ENCODE measurements at places on chromosomes 7 and 10.
A peak's percentile ranks its signal among the peaks of the same experiment; 100 is the strongest.

DNA sequence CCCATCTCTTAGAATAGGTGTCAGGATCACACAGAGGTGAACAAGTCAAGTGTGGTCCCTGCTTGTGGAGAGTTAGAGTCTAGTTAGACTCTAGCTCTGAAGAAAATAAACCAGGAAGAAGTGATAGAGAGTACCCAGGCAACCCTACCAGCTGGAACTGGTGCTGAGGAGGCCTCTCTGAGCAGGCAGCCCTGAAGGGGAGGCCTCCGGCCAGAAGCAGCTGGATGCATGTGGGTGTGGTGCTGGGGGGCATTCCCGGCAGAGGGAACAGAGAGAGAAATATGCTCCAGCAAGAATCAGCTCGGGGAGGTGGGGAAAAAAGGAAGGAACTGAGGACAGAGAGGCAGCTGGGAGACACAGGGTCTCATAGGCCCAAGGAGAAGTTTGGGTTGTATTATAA, 68.6 kb downstream of the APBB1IP start:
- no peak for DNase-seq

DNA sequence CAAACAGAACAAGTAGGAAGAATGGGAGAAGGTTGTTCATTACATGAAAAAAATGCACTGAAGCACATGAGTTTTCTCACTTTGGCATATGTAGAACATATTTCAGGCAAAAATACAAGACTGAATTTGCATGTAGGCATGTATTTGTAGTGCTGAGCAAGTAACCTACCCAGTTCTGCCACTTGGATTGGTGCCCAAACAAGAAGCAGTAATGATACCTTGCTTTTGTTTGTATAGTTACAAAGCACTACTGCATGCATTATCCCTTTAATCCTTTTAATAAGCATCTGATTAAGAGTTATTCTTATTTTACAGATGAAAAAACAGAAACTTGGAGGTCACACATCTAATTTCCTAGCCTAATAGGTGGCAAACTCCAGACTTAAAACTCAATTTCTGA, 23.1 kb upstream of the CTTNBP2 start:
- no peak for DNase-seq

GRCh38 chr7:117767951-117768350, 105.3 kb downstream of the CTTNBP2 start:
- no peak for DNase-seq

- DNase-seq, result no peak
Measured at GRCh38 chr7:112573302-112574039, 92.7 kb downstream of the LSMEM1 start.

GRCh38 chr7:158228986-158229385, 358.6 kb downstream of the PTPRN2 start:
- no peak for DNase-seq

GRCh38 chr10:21020545-21020944, 123.4 kb upstream of the NEBL start:
- DNase-seq, result no peak

GRCh38 chr7:47149208-47149839, 432.6 kb downstream of the TNS3 start:
- DNase-seq, result no peak

GRCh38 chr10:49138361-49138891, 4.6 kb upstream of the FAM170B start:
- no peak for DNase-seq

GRCh38 chr7:81430761-81431160, 339.1 kb downstream of the HGF start:
- no peak for DNase-seq

DNA sequence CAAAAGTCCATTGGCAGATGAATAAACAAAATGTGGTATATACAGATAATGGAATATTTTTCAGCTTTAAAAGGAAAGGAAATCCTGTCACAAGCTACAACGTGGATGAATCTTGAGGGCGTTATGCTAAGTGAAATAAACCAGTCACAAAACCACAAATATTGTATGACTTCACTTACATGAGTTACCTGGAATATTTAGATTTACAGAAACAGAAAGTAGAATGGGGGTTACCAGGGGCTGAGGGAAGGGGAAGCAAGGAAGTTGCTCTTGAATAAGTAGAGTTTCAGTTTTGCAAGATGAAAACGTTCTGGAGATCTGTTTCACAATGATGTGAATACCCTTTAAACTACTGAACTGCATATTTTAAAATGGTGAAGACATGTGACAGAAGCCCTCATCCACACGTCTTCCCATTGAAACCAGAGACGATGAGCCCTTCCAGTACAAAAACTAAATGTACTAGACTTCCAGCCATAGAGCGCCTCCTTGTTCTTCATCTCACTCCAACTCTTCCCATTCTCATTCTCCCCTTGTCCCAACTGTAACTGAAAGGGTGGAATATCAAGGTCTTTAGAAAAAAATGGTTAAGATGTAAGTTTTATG, 62.4 kb downstream of the MICU1 start:
- no peak for DNase-seq

DNA sequence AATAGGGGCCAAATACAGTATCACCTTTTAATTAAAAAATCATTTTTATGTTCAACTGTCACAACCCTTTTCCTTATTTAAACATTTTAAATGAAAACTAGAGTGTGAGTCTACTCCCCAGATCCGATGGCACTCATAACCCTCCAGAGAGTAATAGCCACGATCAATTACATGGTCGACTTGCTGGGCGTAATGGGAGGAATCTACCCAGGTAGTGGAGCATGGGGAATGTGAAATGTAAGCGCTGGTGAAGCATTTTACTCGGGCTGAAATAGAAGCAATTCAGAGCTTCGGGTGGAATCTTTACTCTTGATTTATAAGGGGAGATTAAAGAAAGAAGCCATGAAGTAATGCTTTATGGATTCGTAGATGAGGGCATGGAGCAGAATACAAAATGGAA, 321.9 kb downstream of the ACTR3B start:
- no peak for DNase-seq

GRCh38 chr7:100444311-100445278, 8.3 kb upstream of the PPP1R35 start:
- no peak for DNase-seq

DNA sequence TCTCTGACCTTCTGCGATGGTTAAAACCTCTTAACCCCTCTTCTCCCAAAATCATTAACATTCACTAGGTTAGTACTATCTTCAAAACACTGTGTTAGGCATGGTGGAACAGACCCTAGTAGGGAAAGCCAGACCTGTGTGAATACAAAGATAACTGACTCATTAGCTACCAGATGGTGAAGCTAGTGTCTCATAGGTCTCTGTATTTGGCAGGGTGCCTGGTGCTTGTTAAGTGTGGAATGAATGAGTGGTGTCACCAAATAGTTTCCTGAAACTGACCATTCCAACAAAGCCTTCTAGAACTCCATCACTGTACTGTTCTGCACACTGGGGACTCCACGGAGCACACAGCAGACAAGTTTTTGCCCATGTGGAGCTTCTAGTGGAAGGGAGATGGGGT, 27.7 kb upstream of the TM9SF3 start:
- peak; percentile 83 for DNase-seq

DNA sequence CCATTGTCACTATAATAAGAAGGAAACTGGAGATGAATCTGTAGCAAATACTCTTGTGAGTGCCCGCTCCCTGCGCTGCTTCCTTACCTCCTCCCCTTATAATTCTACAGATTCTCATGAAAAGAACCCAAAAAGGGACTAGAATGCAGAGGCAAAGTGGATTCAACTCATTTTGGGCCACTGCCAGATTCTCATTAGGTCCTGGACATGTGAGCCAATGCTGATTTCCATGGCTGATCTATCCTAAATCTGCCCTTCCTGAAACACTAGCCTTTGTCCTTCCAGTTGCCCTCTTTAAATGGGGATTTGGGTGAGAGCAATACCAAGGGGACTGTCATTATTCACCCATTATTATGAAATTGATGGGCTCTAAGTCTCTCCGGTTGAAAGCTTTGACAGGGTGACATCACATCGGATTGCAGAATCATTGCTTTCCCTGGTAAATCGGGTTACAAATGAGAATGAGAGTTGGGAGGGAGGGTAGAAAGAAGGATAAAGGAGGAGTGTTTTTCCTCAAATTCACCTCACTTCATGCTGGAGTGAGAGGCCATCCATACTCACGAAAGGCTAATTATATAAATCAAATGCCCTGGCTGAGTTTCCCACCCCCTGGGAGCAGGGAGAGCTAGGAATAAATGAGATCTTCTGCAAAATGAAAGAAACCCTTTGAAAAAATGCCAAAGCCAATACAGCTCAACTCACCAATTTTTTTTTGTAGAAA, 37.5 kb downstream of the PTN start:
- no peak for DNase-seq

- DNase-seq, result no peak
Measured at GRCh38 chr7:33726582-33726981, 178.8 kb upstream of the BMPER start.

DNA sequence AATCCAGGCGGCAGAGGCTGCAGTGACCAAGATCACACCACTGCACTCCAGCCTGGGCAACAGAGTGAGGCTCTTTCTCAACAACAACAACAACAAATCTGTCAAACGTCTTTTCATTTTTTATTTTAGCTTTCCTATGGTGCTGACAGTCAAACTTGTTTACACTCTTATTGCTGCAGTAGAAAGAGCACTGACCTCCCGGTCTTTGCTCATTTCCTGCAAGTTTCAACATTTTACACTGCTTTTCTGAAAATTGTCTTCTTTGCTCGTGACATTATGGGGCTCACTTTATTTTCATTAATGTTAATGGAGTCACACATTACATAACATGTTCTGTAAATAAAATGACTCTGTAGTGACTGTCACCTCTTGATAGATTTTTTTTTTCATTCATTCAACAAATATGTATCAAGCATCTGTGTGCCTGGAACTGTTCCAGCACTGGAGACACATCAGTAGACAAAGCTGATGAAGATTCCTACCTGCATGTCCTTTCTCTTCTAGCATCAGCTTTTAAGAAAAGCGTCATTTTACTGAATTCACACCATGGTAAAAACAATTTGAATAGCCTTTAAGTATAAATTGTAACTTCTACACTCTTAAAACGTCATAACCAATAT, 277.3 kb downstream of the CELF2 start:
- DNase-seq, result no peak

DNA sequence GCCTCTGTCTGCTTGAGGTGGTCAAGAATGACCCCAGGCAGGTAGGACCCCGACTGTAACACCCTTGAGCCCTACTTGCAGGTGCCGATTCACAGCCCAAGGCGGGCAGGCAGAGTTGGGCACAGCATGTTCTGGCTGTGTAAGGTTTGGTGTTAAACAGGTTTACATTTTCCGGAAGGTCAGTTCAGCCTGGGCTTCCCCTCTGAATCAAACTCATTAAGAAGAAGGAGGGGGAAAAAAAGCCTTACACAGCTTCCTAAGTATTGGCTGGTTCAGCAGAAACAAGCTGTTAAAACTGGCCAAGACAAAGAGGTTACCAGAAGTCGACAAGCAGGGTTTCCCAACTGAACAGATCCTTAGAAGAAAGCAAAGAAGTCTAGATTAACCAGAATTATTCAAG, 132.7 kb downstream of the PRPF18 start:
- DNase-seq, result no peak

GRCh38 chr10:105658696-105659095, 1017.6 kb downstream of the SORCS3 start:
- no peak for DNase-seq

DNA sequence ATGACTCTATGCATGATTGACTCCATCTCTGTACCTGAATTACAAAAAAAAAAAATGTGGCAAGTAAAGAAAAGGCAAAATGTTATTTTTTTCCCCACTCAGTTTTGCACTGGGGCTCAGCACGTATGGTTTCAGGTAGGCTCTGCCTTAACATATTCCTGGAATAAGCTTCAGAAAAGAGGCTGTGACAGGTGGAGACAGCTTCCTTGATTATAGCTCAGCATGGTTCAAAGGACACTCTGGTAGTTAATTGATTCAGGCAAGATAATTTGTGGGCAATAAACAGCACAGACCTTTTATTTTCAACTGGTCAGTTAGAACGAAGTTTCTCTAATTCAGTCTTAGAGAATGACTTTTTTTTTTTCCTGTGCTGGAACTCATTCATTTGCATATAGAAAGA, 347.3 kb downstream of the GALNT17 start:
- DNase-seq, result no peak

GRCh38 chr7:144037414-144038035, 11.2 kb upstream of the OR2A5 start:
- DNase-seq, result no peak

DNA sequence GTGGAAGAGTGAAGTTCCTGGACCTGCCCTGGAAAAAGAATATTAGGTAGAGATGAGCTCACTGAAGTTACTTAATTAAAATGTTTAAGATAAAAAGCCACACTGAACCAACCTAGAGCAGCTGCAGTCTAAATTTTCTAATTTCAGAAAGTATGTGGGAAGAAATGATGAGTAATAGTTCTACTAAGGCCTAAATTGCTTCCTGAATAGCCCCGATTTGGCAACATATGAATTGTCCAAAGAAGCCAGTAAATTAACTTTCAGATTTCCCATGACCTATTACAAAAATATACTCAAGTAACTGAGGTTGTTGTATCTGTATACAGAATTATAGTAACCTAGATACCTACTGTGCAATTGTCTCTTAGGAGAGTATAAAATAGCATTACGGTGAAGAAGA, 312.6 kb downstream of the IPMK start:
- no peak for DNase-seq

DNA sequence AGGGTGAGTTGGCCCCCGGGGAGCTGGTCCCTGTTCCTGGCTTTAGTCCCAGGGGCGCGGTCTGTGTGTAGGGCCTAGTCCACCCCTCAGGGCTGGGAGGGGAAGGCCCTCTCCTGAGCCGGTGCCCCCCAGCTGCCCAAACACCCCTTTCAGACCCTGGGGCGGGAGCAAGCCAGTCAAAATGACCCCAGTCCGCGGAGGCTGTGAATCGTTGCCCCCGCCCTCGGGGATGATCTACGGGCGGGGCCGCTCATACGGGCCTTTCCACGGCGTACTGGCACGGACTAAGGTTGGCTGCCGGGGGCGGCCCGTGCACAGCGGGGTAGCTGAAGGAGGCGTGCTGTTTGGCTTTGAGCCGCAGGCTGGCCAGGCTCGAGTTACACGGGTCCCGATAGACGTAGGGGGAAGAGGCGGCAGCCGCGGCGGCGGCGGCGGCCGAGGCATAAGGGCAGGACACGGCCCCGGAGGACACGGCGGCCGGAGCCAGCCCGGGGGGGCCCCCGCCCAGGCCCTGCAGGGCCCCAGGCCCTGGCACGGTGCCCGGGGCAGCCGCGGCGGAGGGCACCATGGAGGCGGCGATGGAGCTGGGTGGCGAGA, 4.3 kb downstream of the ELOVL3 start:
- peak; percentile 46 for DNase-seq

DNA sequence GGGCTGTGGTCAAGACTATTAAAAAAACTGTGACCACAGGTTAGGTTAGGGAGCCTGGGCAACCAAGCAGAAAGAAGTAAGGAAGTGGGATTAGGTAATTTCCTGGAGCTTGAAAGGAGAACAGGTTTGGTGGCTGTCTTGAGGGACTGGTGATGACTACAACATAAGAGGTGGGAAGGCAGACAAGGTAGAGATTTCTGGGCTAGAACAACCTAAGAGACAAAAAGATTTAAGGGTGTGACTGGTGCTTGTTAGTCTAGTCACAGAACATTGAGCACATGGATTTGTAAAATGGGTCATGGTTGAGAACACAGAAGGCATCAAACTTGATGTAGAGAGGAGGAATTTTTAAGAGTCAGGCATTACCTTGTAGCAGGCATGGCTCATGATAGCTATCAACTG, 123.7 kb upstream of the ASAH2 start:
- no peak for DNase-seq

- no peak for DNase-seq
Measured at GRCh38 chr10:127600479-127600878, 51.4 kb downstream of the NPS start.

Data from DMS 273 treated with DMSO at 0.1 percent for 48 hours (cell line).